ENCODE measurements at places on chromosomes 1 and 21.

- no peak for DNase-seq
Observed at GRCh38 chr1:53681351-53681976, 57.5 kb downstream of the GLIS1 start.

GRCh38 chr1:10074059-10074851 lies 41.5 kb downstream of the UBE4B start:
- no peak for DNase-seq

DNA sequence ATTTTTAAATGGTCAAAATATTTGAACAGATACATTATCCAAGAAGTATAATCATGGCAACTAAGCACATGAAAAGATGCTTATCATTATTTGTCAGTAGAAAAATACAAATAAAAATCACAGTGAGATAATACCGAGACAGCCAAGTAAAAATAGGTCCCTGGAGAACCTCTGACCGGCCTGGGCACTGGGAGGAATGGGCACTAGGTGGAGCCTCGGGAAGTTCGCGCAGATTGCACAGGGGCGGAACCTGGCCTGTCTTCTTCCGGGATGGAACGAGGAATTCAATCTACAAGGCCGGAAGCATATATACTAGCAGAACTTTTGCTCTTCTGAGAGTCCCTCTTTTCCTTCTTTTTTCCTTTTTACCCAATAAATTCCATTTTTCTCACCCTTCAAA lies 148.5 kb upstream of the CHRM3 start:
- DNase-seq, result no peak

- no peak for DNase-seq
Observed at GRCh38 chr1:183609313-183609712, 19.1 kb upstream of the NCF2 start.

Data from NCI-H2029 treated with DMSO at 0.1 percent for 48 hours (cell line).